ENCODE measurements at places on chromosomes 4 and X.

DNA sequence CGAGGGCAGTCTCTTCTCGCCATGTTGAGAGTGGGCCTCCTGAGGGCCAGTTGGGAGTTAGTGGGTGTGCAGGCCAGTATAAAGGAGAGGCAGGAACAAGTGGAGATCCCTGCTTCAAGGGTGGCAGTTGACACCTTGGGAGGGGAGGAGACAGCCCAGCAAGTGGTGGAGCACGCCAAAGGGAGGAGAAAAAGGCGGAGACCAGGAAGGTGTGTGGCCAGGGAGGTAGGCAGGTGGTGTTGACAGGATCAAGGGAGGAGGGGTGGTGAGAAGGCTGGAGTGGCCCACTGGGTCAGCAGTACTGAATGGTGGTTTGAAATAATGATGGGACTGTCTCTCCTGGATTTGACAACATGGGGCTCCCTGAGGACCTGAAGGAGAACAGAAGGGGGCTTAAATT lies 32.6 kb downstream of the ZNF185 start:
- DNase-seq = no peak

DNA sequence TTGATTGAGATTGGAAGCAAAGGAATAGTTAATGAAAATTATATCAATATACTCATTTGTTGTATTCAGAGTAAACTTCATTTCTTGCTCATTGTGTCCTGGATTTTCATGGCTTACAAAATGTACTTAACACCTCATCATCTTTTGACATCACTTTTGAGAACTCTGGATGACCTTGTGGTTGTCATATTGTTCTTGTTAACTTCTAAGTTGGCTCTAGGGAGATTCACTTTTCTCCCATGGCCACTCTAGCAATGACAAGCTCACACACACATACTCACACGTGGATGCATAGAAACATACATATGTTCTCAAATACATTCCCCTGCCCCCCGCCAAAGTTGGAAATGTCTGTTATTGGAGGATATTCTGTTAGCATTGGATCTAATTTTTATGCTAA lies 15.3 kb downstream of the PHEX start:
- no peak for DNase-seq

- DNase-seq = no peak
Measured at GRCh38 chr4:168755598-168756477, 254.2 kb downstream of the CBR4 start.

- no peak for DNase-seq
Measured at GRCh38 chr4:80279751-80280150, 13.3 kb downstream of the FGF5 start.

GRCh38 chrX:20300822-20301221 lies 34.1 kb upstream of the RPS6KA3 start:
- DNase-seq = no peak

DNA sequence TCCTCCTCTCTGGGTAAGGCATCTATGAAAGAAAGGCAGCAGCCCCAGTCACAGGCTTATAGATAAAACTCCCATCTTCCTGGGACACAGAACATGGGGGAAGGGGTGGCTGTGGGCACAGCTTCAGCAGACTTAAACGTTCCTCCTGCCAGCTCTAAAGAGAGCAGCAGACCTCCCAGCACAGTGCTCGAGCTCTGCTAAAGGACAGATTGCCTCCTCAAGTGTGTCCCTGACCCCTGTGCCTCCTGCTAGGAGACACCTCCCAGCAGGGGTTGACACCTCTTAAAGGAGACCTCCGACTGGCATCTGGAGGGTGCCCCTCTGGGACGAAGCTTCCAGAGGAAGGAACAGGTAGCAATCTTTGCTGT lies 89.9 kb downstream of the EFHC2 start:
- DNase-seq = no peak

- no peak for DNase-seq
Measured at GRCh38 chrX:123749643-123750042, 16.8 kb upstream of the THOC2 start.

DNA sequence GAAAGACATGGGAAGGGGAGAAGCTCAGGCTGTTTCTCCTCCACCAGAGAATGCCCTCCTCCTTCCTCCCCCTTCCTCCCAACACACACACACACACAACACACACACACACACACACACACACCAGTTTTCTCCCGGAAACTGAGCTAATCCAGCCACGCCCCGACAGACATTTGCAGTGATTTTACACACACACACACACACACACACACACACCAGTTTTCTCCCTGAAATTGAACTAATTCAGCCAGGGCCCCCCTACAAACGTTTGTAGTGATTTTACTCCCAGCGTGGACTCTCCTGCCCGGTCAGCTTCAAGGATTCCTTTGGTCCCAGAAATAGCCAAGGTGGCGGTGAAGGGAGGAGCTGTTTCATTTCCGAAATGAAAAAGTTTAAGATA lies 32.9 kb upstream of the STX18 start:
- DNase-seq = peak; percentile 4

DNA sequence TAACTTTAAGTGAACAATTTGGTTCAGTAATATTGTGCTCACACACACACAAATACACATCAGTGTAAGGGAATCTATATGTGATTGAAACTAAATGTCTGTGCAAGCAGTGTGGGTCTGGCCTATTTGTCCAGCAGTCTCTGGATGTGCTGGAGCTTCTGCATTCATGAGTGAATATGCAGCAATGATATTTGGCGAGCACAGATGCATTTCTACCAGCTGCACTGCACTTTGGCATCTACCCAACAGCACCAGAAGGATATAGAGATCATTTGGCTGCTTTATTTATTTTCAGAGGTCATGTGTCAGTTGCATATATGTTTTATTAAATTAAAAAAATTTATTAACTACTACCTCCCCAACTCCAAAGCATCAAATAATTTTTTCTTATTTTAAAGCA lies 613.4 kb upstream of the NR3C2 start:
- no peak for DNase-seq

DNA sequence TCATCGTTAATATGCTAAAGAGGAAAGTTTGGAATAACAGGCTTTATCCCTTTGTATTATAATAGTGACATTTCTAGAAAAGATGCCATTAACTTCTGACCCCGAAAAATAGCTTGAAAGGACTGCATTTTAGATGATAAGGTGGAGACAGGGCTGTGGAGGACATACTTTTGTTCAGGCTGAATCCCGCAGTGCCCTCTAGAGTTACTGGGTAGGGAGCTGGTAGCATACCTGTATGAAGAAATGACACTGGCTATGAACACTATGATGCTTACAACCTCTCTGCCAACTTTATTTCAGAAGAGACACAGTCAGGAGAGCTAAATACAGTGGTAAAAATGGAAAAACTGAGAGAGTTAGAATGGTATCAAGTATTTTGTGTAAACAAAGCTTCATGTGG lies 8.1 kb downstream of the IL1RAPL1 start:
- DNase-seq = no peak

- DNase-seq = no peak
Measured at GRCh38 chr4:159002950-159003349, 99.9 kb upstream of the RAPGEF2 start.

DNA sequence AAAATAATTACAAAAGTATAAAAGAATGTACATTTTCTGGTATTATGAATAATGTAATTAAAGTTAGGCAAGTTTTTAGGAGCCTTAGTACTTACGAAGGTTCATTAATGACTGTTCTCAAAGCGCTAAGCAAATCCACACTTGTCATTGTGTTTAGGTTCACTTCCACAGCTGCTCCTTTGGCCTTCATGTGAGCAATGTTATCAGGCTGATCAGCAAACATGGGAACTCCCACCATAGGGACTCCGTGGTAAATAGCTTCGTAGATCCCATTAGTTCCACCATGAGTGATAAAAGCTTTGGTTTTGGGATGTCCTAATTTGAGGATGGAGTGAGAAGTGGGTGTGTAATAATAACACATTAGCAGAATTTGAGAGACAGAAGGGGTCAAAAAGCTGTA lies 45.1 kb downstream of the UGT2A2 start:
- no peak for DNase-seq

DNA sequence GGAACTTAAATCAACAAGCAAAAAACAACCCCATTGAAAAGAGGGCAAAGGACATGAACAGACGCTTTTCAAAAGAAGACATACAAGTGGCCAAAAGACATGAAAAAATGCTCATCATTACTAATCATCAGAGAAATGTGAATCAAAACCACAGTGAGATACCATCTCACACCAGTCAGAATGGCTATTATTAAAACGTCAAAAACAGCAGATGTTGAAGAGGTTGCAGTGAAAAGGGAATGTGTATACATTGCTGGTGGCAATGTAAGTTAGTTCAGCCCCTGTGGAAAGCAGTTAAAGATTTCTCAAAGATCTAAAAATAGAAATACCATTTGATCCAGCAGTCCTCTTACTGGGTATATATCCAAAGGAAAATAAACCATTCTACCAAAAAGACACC lies 22.6 kb downstream of the RTL9 start:
- no peak for DNase-seq

DNA sequence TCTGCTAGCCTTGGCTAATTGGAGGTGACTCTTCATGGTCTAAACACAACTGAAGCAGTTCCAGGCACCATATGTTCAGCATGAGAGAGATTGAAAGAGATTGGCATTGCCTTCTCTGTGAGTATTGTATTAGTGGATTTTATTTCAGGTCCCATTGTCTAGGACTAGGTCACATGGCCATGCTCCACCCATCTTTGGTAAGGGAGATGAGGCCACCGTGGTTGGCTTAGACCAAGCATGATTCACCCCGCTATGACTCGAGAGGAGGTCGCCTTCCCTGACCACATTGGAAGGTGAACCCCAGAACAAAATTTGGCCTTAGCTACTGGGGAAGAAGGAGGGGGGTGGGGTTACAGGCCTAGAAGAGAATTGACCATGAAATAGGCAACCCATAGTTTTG lies 109.9 kb upstream of the BCOR start:
- DNase-seq = no peak

DNA sequence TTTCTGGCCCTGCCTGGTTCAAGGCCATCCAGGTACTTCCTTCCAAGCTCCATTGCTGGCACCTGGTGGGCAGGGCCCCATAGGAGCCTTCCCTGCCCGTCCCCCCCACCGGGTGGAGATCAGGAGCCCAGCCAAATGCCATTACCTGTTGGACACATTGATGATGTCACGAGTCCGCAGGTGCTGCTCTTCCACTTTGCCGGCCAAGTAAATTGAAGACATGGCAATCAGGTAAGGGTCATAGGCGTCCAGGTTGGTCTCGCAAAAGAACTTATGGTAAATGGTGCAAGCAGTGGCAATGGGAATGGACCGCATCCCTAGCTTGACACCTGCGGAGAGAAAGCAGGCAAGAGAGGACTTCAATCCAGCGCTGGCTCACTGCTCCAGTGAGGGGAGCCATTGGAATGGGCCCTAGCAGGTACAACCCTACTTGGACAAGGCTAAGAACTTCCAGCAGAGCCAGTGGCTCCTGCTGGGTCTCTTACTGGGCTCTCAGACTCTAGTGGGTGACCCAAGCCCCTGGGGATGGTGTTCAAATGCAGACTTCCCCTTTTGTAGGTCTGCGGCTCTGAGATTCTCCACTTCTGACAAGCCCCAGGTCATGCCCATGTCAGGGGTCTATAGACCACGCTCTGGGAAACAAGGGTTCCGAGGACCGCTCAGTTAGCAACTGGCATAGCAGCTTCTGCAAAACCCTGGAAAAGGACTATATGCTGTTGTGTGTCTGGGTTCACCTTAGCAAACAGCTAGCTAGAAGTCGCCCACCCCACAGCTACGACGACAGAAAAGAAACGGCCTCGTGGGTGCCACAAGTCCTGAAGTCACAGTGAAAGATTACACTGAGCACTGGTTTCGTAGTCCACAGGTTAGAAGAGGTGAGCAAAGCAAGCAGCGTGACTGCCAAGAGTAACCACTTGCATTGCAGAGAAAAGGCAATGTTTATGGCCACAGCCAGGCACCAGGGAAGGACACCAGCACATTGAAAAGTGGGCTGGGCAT lies 2.8 kb downstream of the CCNQ start:
- no peak for DNase-seq

- DNase-seq = no peak
Measured at GRCh38 chrX:128891554-128891953, 631.7 kb downstream of the SMARCA1 start.

DNA sequence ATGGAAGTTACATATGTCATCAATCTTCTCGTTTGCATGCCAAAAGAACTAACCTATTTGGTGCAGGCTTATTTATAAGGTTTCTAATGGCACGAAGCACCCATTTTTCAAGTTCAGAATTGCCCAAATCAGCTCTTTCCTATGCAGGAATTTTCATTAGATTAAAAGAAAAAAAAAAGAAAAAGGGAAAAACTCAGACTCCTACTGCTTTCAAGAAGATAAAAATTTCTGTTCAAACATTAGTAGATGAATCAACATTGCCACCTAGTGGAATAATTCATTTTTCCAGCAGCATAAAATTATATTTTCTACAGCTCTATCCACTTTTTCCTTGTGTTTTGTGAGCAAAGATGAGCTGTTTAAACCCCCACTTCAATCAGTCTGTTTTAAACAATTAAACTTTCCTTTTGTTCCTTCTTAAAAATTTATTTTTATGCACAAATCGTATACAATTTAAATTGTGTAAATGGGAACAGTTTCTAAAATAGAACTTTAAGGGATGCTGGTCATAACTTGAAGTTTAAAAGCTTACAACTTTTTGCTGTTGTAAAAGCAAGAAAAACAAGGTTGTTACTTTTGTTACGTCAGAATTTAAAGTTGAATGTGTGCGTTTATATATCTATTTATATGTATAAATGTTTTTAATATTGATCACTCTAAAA lies 309.9 kb downstream of the ARAP2 start:
- DNase-seq = no peak

DNA sequence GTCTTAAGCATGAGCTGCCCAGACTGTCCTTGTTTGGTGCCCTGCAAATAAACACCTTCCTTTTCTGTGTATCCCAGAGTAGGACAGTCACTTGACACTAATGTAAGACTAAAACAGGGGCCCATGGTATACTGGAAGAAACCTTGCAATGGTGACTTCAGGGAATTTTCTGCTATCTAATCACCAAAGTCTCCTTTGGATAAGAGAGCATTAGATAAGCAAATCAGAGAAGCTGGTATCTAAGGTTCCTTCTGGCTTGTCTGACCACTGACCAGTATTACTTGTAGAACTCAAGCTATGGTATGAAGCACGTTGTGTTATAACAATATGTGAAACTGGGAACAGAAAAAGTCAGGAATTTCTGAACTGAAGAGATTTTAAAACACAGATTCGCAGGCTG lies 173.9 kb downstream of the COL25A1 start:
- DNase-seq = no peak

DNA sequence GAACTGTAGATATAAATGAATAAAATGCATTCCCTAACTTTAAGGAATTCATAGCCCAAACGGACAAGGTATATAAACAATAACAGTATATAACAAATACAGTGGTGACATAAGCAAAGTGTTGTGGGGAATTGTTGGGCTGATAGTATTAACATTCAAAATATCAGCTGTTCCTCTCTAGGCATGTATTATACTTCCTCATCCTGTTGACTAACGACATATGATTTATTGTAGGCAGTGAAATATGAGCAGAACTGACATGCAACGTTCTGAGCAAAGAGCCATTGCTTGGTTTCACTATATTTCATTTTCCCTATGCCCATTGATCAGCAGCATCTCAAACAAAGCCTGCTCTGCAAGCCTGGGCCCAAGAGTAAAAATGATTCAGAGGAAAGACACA lies 143.9 kb downstream of the PTCHD1 start:
- DNase-seq = no peak
